Right kidney (tissue), 9 donors: ENCODE measurements at places on chromosomes 3 and 15.

DNA sequence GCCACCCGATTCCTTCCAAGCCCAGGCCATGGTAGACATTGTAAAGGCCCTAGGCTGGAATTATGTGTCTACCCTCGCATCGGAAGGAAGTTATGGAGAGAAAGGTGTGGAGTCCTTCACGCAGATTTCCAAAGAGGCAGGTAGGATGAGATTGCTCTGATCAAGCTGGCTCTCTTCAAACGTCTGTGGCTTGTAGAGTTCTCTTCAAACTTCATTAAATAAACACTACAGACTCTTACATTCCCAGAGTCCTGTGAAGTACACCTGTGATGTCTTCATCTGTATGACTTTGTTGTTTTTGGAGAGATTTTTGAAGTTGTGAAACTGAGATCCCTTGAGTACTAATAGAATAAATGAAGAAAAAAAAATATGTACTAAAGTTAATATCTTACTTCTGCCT, 285.6 kb downstream of the GRM7 start:
- no peak for DNase-seq

- no peak for DNase-seq
These were observed 15.2 kb downstream of the RAB11A start for GRCh38 chr15:65884511-65884910.

DNA sequence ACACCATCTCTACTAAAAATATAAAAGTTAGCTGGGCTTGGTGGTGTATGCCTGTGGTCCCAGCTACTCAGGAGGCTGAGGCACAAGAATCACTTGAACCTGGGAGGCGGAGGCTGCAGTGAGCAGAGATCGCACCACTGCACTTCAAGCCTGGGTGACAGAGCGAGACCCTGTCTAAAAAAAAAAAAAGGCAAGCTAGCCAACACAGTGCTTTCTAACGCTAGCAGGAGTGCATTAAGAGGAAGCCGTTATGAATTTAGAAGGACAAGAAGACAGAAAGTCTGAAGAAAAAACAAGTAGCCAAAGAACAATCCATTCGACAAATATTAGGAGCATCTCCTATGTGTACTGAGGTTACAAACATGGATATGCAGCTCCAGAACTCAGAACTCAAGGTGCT, 28.6 kb downstream of the BHLHE40 start:
- DNase-seq: no peak

DNA sequence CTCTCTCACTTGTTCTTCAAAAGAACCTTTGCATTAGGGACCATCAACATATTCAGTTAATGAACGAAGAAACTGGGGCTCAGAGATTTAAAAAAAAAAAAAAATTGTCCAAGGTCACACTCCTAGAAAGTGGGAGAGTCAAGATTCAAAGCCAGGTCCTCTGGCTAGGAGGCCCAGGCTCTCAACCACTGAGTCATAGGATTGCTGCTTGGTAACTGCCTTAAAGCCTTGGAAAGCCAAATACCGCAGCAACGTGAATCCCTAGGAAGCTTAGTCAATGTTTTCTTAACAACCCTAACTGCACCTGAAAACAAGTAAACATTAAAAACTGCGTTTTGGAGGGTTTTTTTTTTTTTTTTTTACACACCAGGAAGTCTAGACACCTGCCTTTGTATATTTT, 156.8 kb downstream of the WNT5A start:
- DNase-seq: no peak

DNA sequence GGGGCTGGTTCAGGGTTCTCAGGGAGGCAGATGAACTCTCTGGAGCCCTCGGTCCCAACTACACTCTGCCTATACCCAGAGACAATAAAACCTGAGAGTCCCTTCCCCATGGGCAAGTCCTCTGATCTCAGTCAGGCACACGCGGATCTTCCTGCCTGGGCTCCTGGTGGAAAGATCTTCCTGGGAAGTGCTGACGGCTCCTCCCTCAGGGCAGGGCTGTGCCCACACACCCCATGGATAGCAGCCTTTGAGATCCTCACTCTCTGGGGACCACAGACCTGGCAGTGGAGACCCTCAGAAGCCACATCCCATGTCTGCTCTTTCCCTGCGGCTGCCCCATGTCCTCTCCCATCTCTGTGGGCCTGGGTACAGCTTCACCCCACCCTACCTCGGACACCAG, 10.4 kb downstream of the SH2D7 start:
- DNase-seq: no peak

DNA sequence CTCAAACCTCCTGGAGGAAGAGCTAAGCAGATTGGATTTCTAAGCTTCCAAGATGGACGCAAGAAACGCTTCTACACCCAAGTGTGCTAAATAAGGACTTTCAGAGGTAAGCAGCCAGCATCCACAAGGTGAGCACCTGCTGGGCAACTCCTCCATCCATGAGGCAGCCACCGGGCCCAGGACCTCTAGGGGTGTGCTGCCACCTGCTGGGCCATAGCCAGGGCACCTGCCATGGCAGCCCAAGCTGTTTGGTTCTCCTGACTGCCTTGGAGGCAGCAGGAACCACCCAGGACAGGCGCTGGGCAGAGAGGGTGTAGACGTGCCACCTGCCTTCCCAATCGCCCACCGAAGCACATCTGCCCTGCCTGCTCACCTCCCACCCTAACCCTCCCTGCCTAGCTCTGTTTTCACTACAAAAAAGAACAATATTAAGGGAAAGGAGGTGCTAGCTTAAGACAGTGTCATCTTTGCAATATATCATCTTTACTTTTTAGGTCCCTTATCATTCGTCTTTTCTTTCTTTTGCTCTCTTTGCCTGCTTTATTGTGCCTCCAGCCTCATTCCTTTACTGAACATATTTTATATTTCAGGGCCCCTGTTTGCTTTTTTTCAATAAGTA, 12.9 kb downstream of the C15orf62 start:
- peak; percentile 48 for DNase-seq

GRCh38 chr15:80844011-80844732, 65.0 kb downstream of the CEMIP start:
- no peak for DNase-seq

DNA sequence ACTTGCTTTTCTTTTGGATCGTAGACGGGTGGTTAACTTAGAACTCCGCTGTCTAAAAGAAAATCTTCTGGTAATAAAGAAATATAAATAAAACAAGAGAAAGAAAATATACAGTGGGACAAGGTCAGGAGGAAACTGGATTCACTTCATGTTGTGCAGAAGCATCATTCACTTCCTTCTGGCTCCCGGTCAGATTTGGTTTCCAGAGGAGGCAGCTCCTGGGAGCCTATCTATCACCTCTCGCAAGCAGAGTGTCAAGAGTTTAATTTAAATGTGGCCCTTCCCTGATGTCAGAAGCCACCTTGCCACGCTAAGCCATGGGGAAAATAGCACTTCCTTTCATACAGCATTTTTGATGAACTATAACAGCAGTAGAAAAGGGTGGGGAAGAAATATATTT, 139.1 kb downstream of the NSMCE3 start:
- no peak for DNase-seq

DNA sequence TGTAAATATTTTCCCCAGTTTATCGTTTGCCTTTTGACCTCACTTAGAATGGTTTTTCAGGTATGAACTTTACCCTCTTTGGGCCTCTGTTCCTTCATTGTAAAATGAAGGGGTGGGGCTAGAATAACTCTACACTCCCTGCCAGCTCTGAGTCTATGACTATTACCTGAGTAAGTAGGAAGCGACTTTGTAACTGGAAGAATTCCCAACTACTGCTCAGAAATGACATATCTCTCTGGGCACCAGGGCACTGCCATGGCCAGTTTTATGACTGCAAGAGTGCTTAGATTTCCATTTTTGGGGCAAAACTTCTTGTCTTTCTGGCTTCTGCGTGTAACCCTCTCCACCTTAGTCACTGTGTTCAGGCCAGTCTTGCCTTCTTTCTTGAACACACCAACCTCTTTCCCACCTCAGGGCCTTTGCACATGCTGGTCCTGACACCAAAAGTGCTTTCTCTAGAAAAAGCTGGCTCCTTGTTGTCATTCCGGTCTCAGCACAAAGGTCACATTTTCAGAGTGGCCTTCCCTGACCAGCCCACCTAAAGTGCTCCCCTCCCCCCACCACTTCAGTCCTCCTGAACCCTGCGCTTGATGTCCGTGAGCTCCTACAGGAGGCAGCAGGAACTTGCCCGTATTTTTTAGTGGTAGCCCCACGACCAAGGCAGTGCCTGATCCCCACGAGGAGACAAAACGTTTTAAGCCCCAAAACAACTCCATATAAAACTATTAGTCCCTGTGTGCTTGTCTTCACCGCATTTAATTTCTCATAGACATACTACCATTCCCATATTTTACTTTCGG, 25.6 kb downstream of the CDCP1 start:
- DNase-seq: no peak

DNA sequence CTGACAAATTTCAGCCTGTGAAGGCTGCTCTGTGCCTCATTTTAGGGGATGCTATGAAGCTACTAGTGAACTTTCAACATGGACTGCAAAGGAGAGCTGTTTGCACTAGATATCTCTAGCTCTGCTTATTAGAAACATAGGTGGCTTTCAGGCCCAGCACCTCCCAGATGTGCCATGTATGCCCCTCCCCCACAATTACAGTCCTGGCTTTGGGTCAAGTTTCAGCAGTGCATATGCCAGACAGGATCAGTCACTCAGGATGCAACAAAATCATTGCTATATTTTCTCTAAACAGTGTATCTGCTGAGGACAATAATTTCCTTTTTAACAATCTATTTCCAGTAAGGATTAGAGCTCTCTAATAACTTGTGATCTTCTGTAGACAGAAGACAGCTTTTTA, 178.8 kb upstream of the STAC start:
- DNase-seq: no peak

DNA sequence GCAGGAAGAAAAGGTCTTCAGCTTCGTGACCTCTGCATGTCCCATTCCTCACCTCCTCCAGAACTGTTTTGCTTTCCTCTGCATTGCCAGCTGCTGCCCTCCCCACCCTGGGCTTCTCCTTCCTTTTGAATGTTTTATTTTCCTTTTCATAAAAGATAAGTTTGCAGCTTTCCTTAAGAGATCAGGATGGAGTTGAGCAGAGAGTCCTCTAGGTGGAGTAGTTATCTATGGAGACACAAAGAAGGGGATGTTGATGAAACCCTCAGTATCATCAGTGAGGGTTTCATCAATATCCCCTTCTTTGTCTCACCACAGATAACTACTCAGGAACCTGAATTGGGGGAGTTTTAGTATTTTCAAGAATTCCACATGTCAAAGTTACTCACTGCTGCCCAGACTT, 19.0 kb upstream of the SLC25A36 start:
- DNase-seq: no peak

DNA sequence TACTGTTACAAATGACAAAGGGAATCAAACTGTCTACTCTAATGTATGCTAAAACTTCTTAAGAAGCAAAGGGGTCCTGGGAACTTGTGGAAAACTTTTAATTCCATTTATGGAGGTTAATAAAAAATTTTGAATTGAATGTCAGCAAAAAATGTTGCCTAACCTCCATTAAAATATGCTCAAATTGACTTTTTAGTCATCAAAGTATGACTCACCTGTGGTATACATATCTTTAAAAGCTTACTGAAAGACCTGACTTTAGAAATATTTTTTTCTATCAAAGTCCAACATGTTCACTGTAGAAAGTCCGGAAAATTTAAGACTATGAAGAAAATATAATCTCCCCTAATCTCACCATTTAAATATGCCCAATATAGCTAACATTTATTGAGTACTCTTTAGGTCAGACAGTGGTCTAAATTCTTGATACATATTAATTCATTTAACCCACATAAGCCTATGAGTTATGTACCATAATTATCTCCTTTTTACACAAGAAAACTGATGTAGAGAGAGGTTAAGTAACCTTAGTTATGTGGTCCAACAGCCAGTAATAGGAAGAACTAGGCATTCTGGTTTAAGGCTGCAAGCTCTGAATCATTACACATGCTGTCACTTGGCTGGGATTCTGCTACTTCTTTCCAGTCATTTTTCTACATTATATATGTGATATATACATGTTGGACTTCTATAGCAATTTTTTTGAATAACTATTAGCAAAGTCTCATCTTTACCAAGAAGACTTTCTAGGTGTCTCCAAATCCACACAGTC, 83.6 kb downstream of the PDZRN3 start:
- DNase-seq: no peak

DNA sequence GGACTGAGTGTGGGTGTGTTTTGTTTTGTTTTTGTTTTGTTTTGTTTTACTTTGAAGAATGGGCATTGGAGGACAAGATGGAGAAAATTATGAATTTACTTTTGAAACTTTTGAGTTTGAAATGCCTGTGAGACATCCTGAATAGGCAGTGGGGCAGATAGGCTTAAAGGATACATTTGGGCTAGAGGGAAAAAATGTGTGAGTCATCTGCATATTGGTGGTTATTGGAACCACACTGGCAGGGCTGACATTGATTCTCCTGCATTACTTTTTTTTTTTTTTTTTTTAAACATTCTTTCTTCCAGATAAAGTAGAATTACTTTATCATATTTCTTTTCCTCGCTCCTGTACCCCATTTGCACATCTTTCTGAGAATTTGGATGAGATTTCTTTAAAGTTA, 56.1 kb downstream of the CALML4 start:
- no peak for DNase-seq

- DNase-seq: no peak
These were observed 2.1 kb downstream of the ZFAND6 start for GRCh38 chr15:80061582-80061981.

- no peak for DNase-seq
These were observed 55.6 kb downstream of the TMEM45A start for GRCh38 chr3:100548053-100548452.

DNA sequence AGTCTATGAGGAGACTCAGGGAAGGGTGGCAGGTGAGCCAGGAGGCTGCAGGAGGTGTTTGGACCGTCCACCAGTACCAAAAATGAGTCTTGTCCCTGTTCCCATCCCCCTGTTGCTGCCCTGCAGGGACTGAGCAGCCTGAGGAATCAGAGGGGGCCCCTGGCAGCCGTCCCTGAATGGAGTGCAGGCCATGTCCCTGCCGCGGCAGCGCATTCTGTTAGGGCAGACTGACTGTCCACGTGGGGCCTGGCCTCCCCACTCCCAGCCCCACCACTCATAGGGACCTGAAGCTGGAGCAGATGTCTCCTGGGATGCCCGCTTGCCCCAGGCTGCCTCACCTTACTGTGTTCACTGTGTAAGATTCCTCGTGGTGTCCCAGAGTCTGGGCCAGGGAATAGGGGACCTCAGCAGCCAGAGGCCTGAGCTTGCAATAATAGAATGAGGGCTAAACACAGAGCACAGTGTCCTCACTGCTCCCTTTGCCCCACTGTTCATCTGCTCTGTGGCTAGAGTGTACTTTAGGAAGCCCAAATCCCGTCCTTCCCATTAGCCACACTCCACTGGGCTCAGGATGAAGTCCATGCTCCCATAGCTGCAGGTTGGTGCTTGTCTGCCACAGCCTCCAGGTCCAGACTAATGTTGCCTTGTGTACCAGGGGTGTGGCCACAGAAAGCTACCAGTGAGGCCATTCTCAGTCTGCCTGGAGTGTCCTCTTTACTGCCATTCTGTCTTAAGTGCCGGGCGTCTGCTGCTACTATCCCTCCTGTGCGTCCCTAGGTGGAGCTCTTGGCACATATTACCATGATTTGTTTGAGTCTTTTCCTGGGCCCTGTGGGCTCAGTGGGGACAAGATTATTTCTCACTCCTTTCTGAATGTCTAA, 63.2 kb downstream of the HCN4 start:
- peak; percentile 34 for DNase-seq

- peak; percentile 13 for DNase-seq
These were observed 1264.3 kb upstream of the ALCAM start for GRCh38 chr3:104102386-104102785.

- DNase-seq: no peak
These were observed 10.6 kb downstream of the PLA2G4F start for GRCh38 chr15:42145546-42146455.
